ENCODE measurements at places on chromosomes 6 and 20.

DNA sequence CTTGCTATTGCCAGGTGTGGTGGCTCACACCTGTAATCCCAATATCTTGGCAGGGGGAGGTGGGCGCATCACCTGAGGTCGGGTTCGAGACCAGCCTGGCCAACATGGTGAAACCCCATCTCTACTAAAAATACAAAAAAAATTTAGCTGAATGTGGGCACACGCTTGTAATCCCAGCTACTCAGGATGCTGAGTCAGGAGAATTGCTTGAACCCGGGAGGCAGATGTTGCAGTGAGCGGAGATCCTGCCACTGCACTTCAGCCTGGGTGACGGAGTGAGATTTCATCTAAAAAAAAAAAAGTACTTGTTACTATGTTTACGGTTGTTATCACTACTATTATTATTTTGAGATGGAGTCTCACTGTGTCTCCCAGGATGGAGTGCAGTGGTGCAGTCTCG is 3.0 kb downstream of the PPT2 start:
- no peak overlapping the region for H3K27ac ChIP-seq
- no peaks in the 10 kb centered on the region for H3K36me3 ChIP-seq

DNA sequence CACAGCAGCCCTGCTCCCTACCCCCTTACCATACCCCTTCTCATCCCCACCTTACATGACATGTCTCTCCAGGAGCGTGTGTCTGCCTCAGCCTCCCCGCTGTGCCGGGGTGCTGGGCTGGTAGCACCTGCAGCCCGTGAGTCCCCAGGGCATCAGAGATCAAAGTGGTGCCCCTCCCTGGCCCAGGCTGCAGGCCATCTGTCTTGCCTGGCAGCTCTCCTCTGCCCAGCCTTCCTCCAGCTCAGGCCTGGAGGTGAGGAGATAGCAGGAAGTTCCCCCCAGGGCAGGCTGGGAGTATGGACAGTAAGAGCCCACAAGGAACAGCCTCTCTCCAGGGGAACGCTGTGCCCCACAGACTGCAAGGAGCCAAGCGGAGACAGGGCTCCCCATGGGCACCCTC is 35.3 kb downstream of the GRM4 start:
- no peak for DNase-seq
- no peaks in the 10 kb centered on the region for H3K27me3 ChIP-seq
- no peak overlapping the region for H3K27ac ChIP-seq
- H3K4me1 ChIP-seq: no peaks in the 10 kb centered on the region
- no peaks in the 10 kb centered on the region for H3K36me3 ChIP-seq

GRCh38 chr6:108982154-108983113 is 112.2 kb downstream of the SESN1 start:
- no peak overlapping the region for H3K4me3 ChIP-seq
- no peaks in the 10 kb centered on the region for H3K4me1 ChIP-seq
- H3K36me3 ChIP-seq: no peaks in the 10 kb centered on the region
- no peak for DNase-seq

DNA sequence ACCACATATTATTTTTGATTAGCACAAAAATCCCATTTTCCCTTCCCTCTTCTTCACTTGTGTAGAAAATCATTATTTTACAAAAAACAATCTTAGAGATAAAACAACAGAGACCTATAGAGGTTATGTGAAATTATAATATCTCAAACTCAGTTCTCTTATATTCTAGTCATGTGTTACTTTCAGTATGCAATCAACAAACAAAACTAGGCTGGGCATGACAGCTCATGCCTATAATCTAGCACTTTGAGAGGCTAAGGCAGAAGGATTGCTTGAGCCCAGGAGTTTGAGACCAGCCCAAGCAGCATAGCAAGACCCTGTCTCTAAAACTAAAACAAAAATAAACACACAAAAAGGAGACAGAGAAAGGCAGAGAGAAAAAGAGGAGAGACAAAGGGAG is 211.4 kb upstream of the SGK1 start:
- H3K27ac ChIP-seq: no peak overlapping the region
- H3K27me3 ChIP-seq: no peaks in the 10 kb centered on the region
- no peak overlapping the region for H3K4me3 ChIP-seq
- no peaks in the 10 kb centered on the region for H3K4me1 ChIP-seq
- DNase-seq: no peak

- peaks cover 1% of the 10 kb centered on the region for H3K27me3 ChIP-seq
- H3K27ac ChIP-seq: no peak overlapping the region
- H3K4me3 ChIP-seq: no peak overlapping the region
- DNase-seq: no peak
- 0 out of 2 replicates have a peak, but pooled peaks cover 2% of the 10 kb centered on the region for H3K4me1 ChIP-seq
Measured at GRCh38 chr6:163661272-163661671, 246.8 kb downstream of the QKI start.

GRCh38 chr20:16846006-16846405 is 97.8 kb downstream of the OTOR start:
- DNase-seq: no peak
- no peaks in the 10 kb centered on the region for H3K4me1 ChIP-seq
- H3K27ac ChIP-seq: no peak overlapping the region

GRCh38 chr20:10519361-10520046 is 84.4 kb downstream of the SLX4IP start:
- H3K27ac ChIP-seq: no peak overlapping the region
- H3K27me3 ChIP-seq: no peaks in the 10 kb centered on the region
- no peaks in the 10 kb centered on the region for H3K36me3 ChIP-seq
- no peak overlapping the region for H3K4me3 ChIP-seq
- DNase-seq: no peak

DNA sequence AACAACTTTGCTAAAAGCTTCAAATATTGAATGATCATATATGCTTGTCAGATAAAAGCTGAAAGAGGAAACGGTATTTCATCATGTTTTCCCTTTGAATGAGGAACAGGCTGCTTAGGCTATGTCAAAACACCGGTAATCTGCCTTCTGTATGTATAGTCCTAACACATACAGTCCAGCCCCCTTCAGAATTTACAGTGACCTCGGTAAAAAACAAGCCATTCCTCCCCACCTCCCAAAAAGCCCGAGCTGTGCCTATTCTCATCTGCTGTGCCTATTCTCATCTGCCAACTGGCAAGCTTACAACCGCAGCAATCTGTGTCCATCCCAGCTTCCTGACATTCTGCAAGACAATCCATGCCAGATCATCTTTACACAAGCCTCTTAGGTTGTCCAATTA is 26.8 kb upstream of the UBE2J1 start:
- DNase-seq: no peak
- no peaks in the 10 kb centered on the region for H3K27me3 ChIP-seq
- peaks cover 1% of the 10 kb centered on the region for H3K4me1 ChIP-seq
- no peaks in the 10 kb centered on the region for H3K36me3 ChIP-seq
- no peak overlapping the region for H3K27ac ChIP-seq
- H3K4me3 ChIP-seq: no peak overlapping the region
